ENCODE measurements at places on chromosomes 6 and 20. TPM values are rescaled to one million over a fixed set of nuclear protein-coding genes. Genes with fewer than 3 reads are reported as not detected.

CCDC28A gene
- 37.2 TPM for total RNA-seq

GRCh38 chr20:33687370-33687915 is 1.3 kb upstream of the E2F1 start:
- no peaks in the 10 kb centered on the region for H3K27me3 ChIP-seq
- H3K4me1 ChIP-seq, result peaks cover 47% of the 10 kb centered on the region
- no peak for DNase-seq
- no peak overlapping the region for H3K4me3 ChIP-seq

DNA sequence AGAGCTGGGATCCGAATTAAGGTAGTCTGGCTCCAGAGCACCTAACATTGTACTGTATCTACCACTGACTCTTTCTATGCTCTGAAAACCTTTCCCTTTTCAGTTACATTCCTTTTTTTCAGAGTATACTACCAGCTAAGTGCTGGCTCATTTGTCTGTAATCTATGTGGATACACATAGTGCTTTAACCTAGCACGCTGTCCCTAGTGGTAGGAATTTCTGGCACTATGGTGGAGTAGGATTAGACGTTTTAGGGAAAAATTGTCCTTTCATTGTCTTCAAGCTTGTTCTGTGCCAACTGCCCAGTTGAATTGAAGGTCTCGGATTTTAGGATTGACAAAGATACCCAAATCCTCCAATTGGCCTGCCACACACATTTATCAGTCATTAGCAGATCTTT is 259.1 kb upstream of the FERMT1 start:
- no peaks in the 10 kb centered on the region for H3K27me3 ChIP-seq
- H3K27ac ChIP-seq, result no peak overlapping the region
- H3K4me1 ChIP-seq, result no peaks in the 10 kb centered on the region
- no peaks in the 10 kb centered on the region for H3K36me3 ChIP-seq
- H3K4me3 ChIP-seq, result no peak overlapping the region

DNA sequence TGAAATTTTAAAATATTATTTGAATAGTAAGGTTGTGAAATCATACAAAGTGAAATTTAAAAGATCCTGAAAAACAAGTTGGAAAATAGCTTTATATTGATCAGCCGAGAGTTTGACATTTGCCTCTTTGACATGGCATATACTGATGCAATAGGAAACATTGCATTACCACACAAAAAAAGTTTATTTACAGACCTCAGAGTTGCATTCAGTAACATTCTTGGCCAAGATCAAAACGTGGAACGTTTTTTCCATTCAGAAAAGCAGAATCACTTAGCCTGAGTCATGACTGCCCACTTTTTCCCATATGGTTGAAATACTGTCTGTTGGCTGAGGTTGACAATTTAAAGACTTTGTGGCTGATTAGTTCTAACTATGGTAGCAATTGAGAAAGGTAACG is 55.1 kb upstream of the BACH2 start:
- no peaks in the 10 kb centered on the region for H3K36me3 ChIP-seq
- H3K27me3 ChIP-seq, result no peaks in the 10 kb centered on the region
- H3K27ac ChIP-seq, result no peak overlapping the region
- peaks cover 9% of the 10 kb centered on the region for H3K4me1 ChIP-seq
- H3K4me3 ChIP-seq, result no peak overlapping the region
- no peak for DNase-seq

- no peaks in the 10 kb centered on the region for H3K27me3 ChIP-seq
- no peak for DNase-seq
- peaks cover 3% of the 10 kb centered on the region for H3K36me3 ChIP-seq
- H3K4me1 ChIP-seq, result peaks cover 10% of the 10 kb centered on the region
- no peak overlapping the region for H3K27ac ChIP-seq
Observed at GRCh38 chr20:58267389-58268215, 39.1 kb upstream of the ANKRD60 start.

Data from CD4-positive, alpha-beta T cell (primary cell).